ENCODE measurements at places on chromosomes 4 and X.

GRCh38 chr4:172986114-172986513 is 182.5 kb upstream of the GALNT7 start:
- no peak for DNase-seq

DNA sequence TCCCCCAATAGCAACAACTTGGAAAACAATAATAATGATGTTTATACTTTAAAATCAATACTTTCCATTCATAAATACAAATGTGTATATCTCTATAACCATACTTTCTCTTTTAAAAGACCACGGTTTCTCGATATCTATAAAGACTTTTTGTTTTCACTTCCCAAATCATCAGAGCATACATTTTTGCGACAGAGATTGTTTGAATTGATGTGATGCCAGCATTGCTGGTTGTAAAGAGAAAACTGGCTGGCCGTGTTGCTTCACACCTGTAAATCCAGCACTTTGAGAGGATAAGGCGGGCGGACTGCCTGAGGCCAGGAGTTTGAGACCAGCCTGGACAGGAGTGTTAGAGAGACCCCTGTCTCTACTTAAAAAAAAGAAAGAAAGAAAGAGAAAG is 77.6 kb upstream of the ZNF518B start:
- no peak for DNase-seq

DNA sequence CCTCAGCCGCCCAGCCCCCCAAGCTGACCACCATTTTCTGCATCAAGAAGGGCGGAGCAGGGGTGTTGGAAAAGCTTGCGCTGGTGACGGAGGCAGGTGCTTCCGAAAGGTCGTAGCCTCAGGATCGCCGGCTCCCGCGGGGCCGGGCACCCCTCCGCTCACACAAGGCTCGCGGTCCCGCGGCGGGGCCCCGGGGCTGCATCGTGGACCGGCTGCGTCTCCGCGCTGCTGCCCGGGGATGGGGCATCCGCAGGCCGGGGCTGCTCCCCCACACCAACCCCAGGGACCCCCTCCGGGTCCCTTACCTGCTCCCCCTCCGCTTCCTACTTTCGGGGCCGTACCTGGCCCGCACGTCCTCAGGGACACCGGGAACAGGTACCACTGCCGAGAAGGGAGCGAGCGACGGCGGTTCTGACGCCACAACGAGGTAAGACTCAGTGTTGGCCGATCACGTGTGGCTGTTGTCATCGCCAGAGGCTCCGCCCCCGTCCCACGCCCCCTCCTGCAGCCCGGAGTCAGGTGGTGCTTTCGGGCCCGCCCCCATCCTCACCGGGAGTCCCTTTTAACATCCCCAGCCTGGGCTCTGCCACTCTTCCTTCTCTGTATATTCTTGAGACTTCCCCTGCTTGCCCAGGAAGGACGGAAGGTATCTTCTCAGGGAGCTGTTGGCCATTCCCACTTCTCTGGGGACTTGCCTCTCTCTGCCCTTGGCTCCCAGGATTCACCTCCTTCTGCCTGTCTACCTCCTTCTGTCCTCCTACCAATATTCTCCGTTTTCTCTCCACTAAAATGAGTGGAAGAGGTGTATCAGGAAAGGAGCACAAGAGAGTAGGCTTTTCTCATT is at the start of gene BEX2:
Gene BEX2 (minus strand): TSS at position 436 of the 844 bp plus-strand sequence. CDS start 1,014 bp downstream, outside the sequence.
- peak; percentile 90 for DNase-seq

DNA sequence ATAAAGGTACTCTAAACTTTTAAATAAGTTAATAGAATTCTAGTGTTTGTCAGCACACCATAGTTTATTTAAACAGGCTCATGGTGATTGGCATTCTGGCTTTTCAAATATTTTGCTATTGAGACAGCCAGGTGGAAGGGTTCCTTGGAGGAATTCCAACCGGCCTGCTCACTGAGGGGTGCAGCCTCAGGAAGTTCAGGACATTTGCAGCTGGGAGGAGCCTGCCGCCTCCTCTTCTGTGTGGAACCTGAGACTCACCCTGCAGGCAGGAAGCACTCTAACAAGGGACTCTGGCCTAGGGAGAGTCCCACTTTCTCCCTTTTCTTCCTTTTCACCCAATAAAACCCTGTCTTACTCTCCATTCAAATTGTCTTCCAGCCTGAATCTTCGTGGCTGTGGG is 1328.0 kb downstream of the FSTL5 start:
- DNase-seq = no peak

GRCh38 chrX:38941675-38942074 is 140.4 kb downstream of the MID1IP1 start:
- no peak for DNase-seq
